ENCODE measurements at places on chromosomes 11 and 22. TPM values are rescaled to one million over a fixed set of nuclear protein-coding genes. Genes with fewer than 3 reads are reported as not detected.

The MS4A15 gene
- not detected for total RNA-seq

The HBE1 gene
- 15.1 TPM for total RNA-seq

The PLEKHA7 gene
- total RNA-seq: 6.9 TPM

DNA sequence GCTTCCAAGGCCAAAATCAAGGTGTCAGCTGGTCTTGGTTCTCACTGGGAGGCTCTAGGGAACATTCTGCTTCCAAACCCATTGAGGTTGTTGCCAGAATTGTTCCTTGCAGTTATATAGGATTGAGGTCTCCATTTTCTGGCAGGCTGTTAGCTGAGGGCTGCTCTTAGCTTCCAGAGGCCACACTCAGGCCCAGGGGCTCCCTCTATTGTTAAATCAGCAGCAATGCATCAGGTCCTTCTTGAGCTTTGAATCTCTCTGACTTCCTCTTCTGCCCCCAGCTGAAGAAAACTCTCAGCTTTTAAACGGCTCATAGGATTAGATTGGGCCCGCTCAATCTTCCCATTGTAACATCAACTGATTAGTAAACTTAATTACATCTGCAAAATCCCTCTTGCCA lies 39.3 kb upstream of the BSX start:
- no peak for DNase-seq

The SLC15A3 gene
- total RNA-seq: 3.3 TPM

All from frontal cortex (tissue), 4 donors.